ENCODE measurements at places on chromosomes 16 and 17.

DNA sequence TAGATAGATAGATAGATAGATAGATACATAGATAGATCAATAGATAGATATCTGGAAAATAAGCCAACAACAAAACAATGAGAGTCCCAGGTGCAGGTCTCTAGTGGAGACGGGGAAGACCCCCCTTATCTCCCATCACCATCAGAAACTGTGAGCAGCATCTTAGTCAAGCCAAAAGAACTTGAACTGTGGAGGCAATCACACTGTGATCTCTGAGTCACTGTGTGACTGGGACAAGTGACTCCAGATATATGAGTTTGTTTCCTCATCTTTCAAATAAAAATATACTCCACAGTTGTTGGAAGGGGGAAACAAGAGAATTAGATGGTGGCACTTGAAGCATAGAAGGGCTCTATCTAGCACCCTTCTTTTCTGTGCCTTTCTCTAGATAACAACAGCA, 42.1 kb downstream of the NOG start:
- DNase-seq: no peak

- no peak for DNase-seq
Measured at GRCh38 chr17:51857052-51857597, 301.4 kb downstream of the CA10 start.

DNA sequence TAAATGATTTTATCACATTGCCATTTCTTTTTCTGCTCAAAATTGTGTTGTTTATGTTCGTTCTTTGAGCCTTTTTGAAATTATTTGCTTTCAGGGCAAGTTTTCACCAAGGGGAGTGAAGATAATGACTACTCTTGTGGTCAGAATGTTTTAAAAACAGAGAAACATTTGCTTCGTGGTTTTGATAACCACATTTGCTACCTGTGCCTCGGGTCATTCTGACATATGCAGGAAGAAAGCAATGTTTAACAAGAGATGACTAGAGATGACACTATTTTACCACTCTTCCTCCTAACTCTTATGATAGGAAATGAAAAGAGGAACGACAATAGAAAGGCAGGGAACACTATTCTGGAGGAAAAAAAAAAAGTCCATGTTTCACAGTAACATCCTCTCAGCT, 1496.5 kb upstream of the GOT2 start:
- DNase-seq: no peak

- peak; percentile 40 for DNase-seq
Measured at GRCh38 chr17:60743799-60744198, 66.1 kb downstream of the BCAS3 start.

- DNase-seq: no peak
Measured at GRCh38 chr16:31078597-31079341, 4.5 kb downstream of the ZNF646 start.

DNA sequence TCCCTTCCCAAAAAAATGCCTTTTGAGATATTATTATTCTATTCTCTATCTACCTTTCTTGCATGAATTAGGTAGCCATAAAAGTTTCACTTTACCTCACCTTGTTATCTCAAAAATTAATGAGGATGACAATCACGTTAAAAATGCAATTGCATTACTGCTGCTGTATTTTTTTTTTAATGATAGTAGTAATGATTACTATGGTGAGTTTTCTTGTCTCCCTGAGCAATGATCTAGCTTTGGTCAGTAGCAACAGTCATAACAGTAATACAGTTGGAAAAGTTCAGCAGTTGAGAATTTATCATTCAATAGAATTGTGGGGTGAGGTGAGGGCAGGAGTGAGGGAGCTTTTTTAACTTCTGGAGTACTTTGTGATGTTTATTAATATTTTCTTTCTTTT, at the start of gene EFCAB5:
TSS of gene EFCAB5 (plus strand) at position 301 of the 400 bp plus-strand sequence. CDS start 163 bp downstream, outside the sequence.
- DNase-seq: no peak

DNA sequence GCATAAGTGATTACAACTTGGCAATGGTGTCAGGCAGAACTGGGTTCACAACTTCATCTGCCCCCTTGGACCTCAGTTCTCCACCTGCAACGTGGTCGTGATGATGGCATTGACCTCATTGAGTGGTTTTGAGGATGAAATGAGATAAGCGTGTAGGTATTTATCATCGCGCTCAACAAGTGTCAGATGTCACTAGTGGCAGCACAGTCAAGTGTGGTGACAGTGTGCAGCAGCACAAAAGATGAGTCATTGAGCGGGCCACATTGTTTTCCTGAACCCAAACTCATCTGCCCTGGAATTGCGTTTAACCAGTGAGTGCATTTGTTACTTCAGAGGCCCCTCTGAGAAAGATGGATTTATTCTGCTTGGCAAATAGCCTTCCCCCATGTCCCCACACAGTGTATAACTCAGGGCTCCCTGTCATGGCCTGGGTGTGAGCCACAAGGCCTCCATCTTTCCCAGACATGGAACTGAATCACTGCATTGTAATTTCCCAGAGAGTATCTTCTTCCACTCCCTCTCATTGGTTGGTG, 20.9 kb downstream of the IRX3 start:
- no peak for DNase-seq

DNA sequence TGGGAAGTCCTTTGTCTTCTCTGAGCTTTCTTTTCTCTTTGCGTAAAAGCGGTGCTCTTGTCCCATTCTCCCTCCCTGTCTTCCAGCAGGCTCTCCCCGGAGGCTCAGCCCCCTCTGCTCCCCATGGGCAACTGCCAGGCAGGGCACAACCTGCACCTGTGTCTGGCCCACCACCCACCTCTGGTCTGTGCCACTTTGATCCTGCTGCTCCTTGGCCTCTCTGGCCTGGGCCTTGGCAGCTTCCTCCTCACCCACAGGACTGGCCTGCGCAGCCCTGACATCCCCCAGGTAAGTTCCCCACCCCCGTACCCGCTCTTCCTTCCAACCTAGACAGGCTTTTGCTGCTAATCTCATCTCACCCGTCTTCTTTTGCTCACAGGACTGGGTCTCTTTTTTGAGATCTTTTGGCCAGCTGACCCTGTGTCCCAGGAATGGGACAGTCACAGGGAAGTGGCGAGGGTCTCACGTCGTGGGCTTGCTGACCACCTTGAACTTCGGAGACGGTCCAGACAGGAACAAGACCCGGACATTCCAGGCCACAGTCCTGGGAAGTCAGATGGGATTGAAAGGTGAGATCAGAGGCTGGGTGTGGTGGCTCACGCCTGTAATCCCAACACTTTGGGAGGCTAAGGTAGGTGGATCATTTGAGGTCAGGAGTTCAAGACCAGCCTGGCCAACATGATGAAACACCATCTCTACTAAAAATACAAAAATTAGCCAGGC, 1.3 kb downstream of the TMEM219 start:
- no peak for DNase-seq

- DNase-seq: peak; percentile 8
Measured at GRCh38 chr16:31696968-31697743, 169.5 kb downstream of the AHSP start.

- no peak for DNase-seq
Measured at GRCh38 chr17:49213399-49213798, 2.9 kb downstream of the ABI3 start.

- no peak for DNase-seq
Measured at GRCh38 chr17:77311371-77311981, 170.7 kb downstream of the SEC14L1 start.

DNA sequence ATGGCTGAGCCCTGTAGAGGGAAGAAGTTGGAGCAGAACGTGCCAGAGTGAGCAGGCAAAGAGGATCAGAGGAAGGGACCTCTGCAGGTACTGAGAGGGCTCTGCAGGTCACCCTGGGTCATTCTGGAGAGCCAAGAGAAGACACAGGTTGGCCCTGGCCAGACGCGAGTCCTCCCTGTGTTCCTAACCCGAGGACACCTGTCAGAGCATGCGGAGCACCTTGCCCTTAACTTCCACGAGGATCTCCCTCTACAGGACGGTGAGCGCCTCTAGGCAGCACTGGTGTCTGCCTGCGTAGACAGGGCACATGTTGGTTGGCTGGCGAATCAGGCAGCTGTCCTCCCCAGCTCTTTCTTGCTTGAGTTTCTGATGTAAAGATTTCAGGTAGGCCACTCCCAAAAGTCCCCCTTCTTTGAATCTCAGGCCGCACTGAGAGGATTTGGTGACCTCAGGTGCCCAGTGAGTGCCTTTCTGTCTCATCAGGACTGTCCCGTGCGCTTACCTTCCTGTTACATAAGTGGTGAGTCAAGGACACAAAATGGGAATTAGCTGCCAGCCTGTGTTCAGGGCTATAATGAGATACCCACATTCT, 45.3 kb downstream of the MPRIP start:
- DNase-seq: no peak

- DNase-seq: no peak
Measured at GRCh38 chr16:15885560-15886001, 2.8 kb downstream of the CEP20 start.

GRCh38 chr17:7563115-7563869, 1.6 kb downstream of the SENP3 start:
- DNase-seq: no peak
